ENCODE measurements at places on chromosomes 2 and 18.

DNA sequence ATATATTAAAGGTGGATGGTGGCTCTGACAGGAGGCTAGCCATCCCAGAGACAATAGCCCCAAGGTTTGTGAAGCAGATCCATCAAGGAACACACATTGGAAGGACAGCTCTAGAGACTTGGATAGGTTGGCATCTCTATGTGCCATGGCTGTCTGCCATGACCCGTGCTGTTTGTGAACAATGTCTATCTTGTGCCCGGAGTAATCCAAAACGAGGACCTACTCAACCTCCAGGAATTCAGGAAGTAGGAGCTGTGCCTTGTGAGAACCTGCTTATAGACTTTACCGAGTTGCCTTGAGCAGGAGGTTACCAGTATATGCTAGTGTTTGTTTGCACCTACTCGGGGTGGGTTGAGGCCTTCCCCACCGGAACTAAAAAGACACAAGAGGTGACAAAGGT lies 43.1 kb upstream of the SELENOI start:
- DNase-seq, result no peak

DNA sequence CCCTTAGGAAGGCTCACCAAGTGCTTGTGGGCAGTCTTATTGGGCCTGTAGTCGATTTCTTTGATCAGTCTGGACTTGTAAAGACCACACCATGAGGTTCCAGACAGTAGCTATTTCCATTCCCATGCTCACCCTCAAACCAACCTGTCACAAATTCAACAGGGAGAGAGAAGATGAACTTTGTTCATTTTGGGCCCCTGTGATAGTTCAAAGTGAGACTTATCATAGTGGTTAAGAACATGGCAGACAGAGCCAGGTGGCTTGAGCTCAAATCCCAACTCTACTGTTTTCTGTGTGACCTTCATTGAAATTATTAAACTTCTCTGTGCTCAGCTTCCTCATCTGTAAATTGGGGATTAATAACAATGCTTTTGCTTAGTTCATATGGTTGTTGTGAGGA lies 53.9 kb upstream of the CTLA4 start:
- no peak for DNase-seq

GRCh38 chr18:77522051-77522675 lies 272.5 kb downstream of the GALR1 start:
- DNase-seq, result no peak

GRCh38 chr2:100267751-100268150 lies 54.5 kb downstream of the LONRF2 start:
- no peak for DNase-seq

DNA sequence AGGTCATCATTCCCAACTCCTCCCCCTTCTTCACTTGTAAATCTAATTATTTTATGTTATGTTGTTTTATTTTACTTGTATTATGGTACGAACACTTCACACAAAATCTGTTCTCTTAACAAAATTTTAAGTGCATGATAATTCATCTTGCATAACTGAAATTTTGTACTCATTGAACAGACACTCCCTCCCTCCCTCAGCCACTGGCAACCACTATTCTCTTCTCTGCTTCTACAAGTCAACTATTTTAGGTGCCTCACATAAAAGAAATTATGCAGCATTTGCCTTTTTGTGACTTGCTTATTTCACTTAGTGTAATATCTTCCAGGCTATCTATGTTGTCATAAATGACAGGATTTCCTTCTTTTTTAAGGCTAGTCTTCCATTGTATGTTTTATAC lies 30.4 kb upstream of the OSBPL6 start:
- no peak for DNase-seq

DNA sequence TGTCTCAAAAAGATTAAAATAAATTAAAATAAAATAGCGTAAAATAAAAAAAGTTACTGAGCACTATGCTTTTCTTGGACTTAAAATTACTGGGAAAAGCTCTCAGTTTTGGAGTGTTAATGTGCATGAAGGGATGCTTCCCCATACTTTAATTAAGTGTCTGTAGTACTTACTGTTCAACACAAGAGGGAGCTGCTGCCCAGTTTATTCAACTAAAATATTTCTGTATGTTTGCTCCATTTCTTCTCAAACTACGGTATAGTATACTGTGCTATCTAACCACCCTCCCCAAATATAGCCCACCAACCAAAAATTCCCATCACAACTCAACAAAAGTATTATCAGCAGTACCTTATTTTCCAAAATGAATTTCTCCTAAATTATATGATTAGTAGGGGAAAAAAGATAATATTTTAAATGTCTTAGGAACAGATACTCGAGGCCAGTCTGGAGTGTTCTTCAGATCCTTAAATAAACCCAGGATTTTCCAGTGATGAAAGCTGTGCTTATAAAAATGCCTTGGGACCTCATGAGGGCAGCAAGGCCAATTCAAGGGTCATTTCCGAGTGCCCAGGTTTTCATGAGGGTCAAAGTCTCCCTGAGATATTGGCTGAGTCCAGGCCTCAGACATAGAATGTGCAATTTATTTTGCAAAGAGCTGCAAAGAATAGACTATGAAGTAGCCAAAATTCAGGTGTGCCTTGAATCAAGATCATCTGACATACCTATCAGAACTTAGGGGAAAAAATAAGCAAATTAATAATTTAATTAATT lies 64.1 kb downstream of the CHRNA1 start:
- DNase-seq, result no peak

GRCh38 chr2:145199827-145200706 lies 680.1 kb upstream of the ZEB2 start:
- DNase-seq, result no peak

DNA sequence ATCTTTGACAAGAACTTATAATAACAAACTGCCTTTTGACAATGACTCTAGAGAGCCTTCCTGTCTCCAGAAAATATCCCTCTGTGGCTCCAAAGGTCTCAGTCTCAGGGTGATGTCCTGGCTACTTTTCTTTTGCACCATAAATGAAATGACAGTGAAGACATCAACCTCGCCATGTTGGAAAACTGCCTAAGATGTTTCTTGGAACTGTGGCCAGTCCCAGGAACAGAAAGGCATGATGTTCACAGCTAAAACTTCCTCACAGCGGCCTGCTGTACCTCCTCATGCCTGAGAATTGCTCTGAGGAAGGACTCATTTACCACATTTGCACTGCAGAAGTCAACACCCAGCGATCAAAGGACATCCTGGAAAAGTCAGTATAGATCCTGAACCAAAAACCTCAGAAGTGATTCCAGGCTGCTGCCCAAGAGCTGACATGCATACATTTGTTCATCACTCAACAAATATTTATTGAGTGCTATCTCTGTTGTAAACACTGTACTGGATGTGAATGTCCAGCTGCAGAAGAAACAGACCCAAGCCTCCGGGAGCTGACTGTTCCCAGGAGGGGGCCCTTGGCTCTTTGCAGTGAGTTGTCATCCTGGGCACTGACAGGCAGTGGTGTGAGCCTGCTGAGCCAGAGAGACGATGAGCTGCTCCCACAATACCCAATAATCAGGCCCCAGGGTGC lies 64.3 kb upstream of the ACSL3 start:
- DNase-seq, result no peak

GRCh38 chr2:240433973-240434727 lies 1.3 kb upstream of the GPC1 start:
- DNase-seq, result no peak

GRCh38 chr2:142629193-142629592 lies 248.3 kb upstream of the KYNU start:
- no peak for DNase-seq

- no peak for DNase-seq
These were observed 46.3 kb downstream of the ZNF519 start for GRCh38 chr18:14085770-14086457.

GRCh38 chr2:118380915-118381653 lies 292.8 kb downstream of the INSIG2 start:
- DNase-seq, result no peak

- DNase-seq, result no peak
These were observed 11.2 kb downstream of the ATP8B1 start for GRCh38 chr18:57791911-57792310.

GRCh38 chr2:107986278-107987217 lies at the start of gene SLC5A7:
TSS of gene SLC5A7 (plus strand) at chr2:107986524. CDS start at chr2:107988156, 1,632 bp downstream.
- peak; percentile 57 for DNase-seq

DNA sequence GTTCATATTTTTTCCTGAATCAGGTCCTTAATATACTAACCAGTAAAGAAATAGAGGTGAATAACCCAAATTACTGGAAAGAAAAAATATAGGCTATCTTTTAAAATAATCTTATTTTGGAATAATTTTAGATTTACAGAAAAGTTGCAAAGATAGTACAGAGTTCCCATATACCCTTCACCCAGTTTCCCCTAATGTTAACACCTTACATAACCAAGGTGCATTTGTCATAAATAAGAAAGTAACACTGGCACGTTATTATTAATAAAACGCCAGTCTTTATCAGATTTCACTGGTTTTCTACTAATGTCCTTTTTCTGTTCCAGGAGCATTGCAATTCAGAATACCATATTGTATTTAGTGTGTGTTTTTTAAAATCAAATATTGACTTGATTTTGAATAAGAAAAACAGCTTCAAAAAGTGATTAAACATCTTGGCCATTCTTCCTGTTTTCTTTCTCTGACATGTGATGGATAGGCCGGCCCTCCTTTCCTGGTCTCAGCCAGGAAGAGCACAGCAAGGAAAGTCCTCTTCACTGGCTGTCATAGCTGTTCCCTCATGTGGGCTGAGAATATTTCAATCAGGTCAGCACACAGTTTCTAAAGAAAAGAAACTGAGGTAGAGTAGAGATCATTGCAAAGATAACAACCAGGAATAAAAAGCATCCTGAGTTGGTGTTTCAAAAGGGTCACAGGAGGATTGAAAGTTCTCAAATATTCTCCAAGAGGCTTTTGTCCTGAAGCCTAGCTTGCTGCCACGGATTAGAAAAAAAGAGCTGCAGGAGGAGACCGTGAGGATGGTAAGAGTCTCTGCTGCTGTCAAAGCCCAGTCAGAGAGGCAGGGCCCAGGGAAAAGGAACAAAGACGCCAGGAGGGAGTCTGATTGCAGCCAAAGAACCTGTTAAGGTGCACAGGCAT lies 79.3 kb upstream of the ARL5A start:
- no peak for DNase-seq

- no peak for DNase-seq
These were observed 424.0 kb downstream of the DSC3 start for GRCh38 chr18:30618567-30618966.

DNA sequence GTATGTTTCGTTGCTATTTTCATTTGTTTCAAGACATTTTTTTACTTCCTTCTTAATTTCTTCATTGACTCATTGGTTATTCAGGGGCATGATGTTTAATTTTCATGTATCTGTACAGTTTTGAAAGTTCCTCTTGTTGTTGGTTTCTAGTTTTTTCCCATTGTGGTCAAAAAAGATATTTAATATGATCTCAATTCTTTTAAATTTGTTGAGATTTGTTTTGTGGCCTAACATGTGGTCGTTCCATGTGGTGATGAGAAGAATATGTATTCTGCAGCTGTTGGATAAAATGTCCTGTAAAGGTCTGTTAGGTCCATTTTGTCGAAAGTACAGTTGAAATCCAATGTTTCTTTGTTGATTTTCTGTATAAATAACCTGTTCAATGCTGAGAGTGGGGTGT lies 110.3 kb upstream of the MAP4K4 start:
- DNase-seq, result no peak

DNA sequence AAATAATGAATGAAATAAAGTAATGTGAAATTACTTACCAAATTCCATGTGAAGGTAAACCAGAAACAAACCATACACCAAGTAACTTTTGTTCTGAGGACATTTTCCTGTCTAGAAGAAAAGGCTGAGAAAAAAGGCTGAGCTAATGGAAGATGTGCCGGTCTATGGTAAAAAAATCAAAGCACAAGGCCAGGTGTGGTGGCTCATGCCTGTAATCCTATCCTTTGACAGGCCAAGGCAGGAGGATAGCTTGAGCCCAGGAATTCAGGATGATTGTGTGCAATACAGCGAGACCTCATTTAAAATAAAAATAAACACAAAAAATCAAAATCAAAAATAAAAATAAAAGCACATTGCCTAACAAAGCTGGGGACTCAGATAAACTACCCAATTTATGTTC lies 6.7 kb downstream of the ORC4 start:
- DNase-seq, result no peak

GRCh38 chr2:163878718-163879117 lies 142.9 kb upstream of the FIGN start:
- DNase-seq, result peak; percentile 70

- peak; percentile 13 for DNase-seq
These were observed 410.4 kb downstream of the DSC3 start for GRCh38 chr18:30632071-30632698.

Data from WTC11 (cell line).